ENCODE measurements at places on chromosomes 3 and 15. TPM values are rescaled to one million over a fixed set of nuclear protein-coding genes. Genes with fewer than 3 reads are reported as not detected.

DNA sequence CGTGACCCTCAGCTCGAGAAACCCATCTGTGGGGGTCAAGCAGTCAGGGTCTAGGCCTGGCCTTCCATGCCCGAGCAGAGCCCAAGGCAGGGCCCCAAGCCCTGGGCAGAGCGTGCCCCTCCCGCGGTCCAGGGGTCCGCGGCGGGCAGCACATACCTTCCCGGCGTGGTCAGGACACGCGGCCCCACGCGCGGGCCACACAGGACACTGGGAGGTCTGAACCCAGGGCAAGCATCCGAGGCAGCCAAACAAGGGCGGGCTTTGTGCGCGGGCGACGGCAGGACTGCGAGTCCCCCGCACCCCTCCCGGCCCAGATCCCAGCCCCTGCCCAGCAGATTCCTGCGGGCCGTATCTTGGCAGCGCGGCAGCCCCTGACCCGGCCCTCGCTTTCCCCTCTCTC, 61.6 kb upstream of the ACAN start:
- no peak for DNase-seq

GRCh38 chr3:49803465-49804140, 542 bp downstream of the INKA1 start:
- DNase-seq: peak; percentile 78

DNA sequence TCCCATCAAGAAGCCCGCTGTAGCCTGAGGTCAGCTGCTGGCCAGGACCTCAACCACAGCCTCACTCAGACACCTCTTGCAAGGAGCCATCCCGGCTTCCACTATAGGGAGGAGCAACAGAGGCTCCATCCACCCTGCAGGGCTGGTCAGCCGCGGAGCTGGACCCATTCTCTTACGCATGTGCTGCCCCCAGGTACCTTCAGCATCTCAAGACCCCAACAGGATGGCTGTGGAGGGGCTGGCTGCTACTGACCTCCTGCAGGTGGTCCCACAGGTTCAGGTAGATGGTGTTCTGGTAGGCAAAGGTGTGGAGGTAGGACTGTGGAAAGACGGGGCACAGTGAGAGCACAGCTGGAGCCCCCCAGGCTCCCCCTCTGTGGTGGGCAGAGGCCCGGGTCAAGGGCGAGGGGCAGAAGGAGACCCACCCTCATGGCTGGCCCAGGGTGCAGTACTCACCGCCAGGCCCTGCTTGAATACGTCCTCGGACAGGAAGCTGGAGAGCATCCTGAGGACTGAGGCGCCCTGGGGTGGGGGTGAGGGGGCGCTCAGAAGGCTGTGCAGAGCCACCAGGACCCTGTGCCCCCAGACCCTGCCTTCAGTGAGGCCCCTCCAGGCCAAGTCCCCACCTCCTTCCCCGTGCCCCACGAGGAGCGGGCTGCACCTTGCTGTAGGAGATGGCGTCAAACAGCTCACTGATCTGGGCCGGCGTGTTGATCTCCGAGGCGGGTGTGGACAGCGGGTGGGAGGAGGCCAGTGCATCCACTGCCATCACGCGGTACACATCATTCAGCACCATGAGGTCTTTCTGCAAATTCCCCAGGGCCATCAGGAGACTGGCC, 11.4 kb downstream of the ANPEP start:
- DNase-seq: no peak

DNA sequence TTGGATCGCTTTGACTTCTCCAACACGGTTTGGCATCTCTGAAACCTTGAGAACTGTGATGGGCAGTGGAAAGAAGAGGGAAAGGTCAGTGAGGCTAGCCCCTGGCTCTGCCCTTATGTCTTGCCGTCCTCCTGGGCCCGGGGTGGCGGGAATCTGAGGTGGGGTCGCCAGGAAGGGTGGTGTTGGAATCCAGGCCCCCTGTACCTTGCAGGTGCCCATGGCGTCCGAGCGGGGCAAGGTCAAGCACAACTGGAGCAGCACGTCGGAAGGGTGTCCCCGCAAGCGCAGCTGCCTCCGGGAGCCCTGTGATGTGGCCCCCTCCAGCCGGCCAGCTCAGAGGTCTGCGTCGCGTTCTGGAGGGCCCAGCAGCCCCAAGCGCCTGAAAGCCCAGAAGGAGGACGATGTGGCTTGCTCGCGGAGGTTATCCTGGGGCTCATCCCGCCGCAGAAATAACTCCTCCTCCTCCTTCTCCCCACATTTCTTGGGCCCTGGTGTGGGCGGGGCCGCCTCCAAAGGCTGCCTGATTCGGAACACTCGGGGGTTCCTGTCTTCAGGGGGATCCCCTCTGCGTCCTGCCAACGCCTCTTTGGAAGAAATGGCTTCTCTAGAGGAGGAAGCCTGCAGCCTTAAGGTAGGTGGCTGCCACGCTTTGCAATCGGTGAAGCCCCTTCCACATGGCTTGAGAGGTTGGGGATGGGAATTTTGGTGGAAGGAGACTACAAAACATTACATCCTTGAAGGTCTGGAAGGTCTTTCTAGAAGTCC, 907 bp downstream of the TATDN2 start:
- DNase-seq: peak; percentile 8

GRCh38 chr3:134690226-134690625, 39.4 kb upstream of the KY start:
- DNase-seq: no peak

DNA sequence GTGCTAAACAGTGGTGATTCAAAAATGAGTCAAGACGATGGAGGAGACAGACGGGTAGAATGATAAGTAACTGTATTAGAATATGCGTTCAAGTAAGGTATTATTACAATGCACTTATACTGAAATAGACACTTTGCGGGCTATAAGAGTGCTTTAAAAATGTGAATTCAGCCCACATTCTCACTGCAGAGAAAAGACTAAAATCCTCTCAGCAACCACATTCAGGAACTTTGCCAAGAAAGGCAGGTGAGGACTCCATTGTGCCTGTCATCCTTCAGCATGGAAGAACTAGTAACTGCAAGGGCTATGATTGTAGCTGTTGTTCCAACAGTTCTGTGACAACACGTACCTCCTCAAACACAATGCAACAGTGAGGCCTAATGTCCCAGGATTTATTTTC, 272.0 kb downstream of the RORA start:
- no peak for DNase-seq

DNA sequence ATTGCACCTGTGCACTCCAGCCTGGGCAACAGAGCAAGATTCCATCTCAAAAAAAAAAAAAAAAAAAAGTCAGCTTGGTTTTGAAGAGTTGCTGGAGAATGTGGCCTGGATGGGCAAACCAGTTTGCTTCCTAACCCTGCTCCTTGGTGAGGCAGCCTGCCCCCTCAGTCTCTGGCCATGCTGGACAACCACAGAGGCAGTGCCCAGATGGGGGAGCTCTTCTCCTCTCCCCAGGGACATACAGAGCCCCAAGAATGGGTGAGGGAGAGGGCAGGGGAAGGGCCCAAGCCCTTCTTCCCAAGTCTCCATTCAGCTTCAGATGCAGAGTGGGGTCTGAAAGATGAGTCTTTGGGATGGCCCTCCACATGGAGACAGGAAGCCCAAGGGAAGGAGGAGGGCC, 27.9 kb downstream of the CD276 start:
- no peak for DNase-seq

DNA sequence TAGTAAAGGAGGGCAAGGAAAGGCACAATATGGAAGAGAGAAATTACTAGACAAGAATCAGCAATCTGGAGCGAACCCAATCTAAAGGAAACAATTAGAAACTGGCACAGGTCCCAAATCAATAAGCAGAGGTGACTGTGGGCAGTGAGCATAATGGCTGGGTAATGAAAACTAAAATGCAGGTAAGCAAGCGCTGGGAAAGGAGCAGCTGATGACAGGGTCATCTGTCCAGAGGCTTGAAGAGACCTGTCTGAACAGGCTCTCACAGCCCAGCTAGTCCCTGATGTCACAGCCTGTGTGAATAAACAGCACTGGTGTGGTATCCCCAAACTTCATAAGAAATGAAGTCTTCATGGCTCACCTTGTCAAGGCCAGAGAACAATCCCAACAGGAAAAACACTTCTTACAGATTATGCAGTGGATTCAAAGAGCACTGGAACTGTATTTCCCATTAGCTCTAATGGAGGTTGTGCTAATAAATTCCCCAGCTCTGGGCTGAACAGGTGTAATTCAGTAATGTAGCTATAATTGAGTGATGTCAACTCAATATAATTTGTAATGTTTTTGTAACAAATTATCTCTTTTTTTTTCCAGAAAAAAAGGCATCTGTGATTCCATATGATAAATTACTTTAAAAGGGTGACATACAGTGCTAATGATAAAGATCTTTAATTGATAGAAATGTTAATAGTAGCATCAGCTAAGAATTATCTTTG, 197.3 kb downstream of the FHIT start:
- no peak for DNase-seq

- DNase-seq: no peak
Measured at GRCh38 chr3:174223042-174223441, 636.1 kb upstream of the NAALADL2 start.

DNA sequence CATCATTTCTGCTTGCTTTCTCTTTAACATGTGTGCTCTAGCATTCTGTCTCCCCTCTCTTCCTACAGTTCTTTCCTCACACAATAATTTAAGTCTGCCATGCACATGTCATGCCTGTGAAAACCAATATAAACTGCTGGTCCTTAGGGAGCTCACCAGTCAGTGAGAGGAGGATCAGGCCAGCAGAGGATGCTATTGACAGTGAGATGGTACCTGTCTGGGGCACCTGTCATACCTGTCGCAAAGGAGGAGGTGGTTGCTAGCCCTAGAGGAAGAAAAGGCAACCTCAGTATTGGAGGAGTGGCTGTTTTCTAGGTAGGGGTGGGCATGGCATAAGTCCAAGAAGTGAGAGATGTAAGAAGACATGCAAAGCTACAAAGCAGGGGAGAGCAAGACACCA, 194.6 kb downstream of the GABRG3 start:
- no peak for DNase-seq

DNA sequence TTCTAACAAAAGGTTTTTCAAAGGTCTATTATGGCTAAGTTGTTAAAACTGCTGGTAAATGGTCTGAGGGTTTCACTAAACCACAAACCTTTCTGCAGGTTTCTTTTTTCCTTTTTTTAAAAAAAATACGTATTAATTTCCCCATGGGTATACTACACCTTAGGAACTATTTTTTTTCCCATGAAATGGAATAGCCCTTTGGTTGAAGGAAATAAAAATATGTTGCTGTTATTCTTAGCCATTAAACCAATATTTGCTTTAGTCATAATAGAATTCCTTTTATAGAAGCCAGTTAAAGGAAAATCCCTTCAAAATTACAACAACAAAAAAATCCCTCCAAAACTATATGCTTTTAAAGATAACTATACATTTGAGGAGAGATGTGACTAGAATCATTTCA, 1303.3 kb downstream of the ROBO2 start:
- DNase-seq: no peak

- no peak for DNase-seq
Measured at GRCh38 chr3:85005946-85006345, 47.2 kb downstream of the CADM2 start.

DNA sequence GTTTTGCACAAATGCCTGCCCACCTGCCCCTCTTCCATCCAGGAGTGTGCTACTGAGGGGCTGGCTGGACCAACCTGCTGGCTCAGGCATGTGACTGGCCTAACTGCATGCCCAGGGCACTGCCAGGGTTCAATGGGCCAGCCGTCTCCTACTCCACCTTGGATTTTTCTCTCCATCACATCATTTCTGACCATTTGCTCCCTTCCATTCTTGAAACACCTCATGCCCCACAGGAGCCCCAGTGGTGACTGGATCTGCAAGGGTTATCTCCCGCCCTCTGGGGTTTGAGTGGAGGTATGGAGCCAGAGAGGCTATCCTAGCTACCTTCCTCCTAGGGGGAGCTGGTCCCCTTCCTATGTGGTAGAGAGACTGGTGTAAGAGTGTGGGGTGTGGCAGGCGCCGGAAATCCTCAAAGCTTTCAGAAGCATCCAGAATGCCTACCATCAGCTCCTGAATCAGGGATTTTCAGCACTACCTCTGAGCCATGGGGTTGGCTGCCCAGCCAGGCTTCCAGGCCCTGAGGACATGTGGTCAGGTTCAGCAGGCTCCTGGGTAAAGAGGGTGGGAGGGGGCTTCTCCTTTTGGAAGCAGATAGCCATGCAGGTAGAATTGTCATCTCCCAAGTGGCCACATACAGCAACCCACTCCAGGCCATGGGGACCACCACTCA, 2.9 kb upstream of the MANF start:
- DNase-seq: no peak

GRCh38 chr3:187120326-187120725, 19.0 kb downstream of the RPL39L start:
- DNase-seq: no peak

- no peak for DNase-seq
Measured at GRCh38 chr3:10553591-10554235, 48.3 kb upstream of the ATP2B2 start.

GRCh38 chr15:34490417-34491193, 53.0 kb upstream of the GOLGA8A start:
- DNase-seq: no peak

GRCh38 chr3:15728766-15729165, 69.0 kb downstream of the ANKRD28 start:
- no peak for DNase-seq

- no peak for DNase-seq
Measured at GRCh38 chr3:28672406-28672805, 323.8 kb upstream of the AZI2 start.

GRCh38 chr3:61561374-61562041, at the start of gene PTPRG:
Gene PTPRG (plus strand): TSS chr3:61561571. CDS start chr3:61562288, 717 bp downstream.
- DNase-seq: peak; percentile 90

DNA sequence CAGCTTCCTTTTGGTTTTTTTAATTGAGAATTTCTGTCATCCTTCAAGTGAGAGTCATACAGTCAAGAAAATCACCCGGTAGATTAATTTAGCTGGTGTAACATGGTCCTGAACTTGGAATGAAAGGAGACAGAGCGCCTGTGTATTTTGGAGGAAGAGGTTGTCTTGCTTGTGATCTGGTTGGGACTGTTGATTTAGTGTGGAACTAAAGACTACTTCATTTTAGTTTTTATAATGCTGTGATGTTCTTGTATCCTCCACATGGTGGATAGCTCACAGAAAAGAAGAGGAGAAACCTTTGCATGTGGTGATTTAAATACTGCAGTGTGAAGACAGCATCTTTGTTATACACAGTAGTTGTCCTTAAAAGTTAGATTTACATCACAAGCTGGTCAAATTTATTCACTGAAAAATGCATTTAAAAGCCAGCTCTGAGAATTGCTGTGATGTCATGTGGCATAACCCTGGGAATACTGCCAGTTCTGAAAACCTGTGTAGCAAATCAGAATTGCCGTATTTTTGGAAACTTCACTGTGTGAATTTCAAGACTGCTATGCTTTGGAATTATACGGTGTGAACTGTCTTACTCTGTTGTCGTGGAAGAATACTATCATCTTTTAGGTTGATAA, 268.5 kb downstream of the PTPRG start:
- no peak for DNase-seq

- DNase-seq: no peak
Measured at GRCh38 chr15:80991421-80991820, 1.8 kb upstream of the MESD start.

- no peak for DNase-seq
Measured at GRCh38 chr15:90911906-90912769, 9.0 kb downstream of the MAN2A2 start.

- no peak for DNase-seq
Measured at GRCh38 chr15:74578496-74578994, 37.1 kb upstream of the CLK3 start.

GRCh38 chr3:108953700-108954099, at the start of gene GUCA1C:
Gene GUCA1C (minus strand): TSS chr3:108953879. CDS start chr3:108953762, 117 bp downstream.
- no peak for DNase-seq

Gene SNURF
- 9.6 TPM for total RNA-seq

Gene SCAANT1
- not detected for total RNA-seq

Gene WDR49
- total RNA-seq: 1.5 TPM

Gene TRIM42
- not detected for total RNA-seq

Gene SLC27A2
- total RNA-seq: 22.0 TPM

Gene UCN2
- 0.85 TPM for total RNA-seq

Gene CIAO2A
- total RNA-seq: 47.2 TPM

Gene CYP8B1
- total RNA-seq: not detected

Gene MED12L
- 3.6 TPM for total RNA-seq

Gene FBLN2
- 318 TPM for total RNA-seq

Gene ONECUT1
- 1.3 TPM for total RNA-seq
